HCEC 1CT (cell line): ENCODE measurements at places on chromosomes 5 and 9.

DNA sequence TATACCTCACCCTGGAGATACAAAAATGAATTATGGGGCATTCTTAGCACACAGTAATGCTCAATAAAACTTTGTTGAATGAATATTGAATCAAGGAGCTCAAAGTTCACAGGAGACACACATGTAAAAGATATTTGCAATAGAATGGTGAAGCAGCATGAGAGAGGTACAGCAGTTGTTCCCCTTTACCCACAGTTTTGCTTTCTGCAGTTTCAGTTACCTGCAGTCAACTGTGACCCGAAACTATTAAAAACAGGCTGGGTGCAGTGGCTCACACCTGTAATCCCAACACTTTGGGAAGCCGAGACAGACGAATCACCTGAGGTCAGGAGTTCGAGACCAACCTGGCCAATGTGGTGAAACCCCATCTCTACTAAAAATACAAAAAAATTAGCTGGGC is 2.4 kb upstream of the OR5C1 start:
- no peak for DNase-seq

GRCh38 chr5:40677456-40677855 is 2.3 kb upstream of the PTGER4 start:
- DNase-seq = no peak

GRCh38 chr5:48192-48591 is 43.8 kb upstream of the PLEKHG4B start:
- no peak for DNase-seq

GRCh38 chr5:60436518-60436917 is 263.4 kb downstream of the DEPDC1B start:
- no peak for DNase-seq

DNA sequence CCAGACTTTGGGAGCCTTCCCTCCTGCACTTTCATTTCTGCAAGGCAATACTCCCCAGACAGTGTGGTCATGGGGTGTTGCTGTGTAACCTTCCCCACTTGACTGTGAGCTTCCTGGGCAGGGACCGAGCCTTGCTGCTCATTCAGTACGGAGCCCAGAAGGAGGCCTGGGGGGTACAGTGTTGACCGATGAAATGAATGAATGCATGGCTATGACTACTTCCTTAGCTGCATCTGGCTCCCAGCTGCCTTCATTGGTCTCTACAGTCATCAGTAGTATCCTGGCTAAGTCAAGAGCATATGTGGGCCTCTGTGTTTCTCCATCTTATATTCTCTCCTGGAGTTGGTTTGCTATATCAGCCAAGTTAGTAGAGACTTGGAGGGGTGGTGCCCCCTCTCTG is 9.9 kb downstream of the FRMPD1 start:
- DNase-seq = no peak

- no peak for DNase-seq
Observed at GRCh38 chr9:33306037-33306436, 15.7 kb downstream of the NFX1 start.

DNA sequence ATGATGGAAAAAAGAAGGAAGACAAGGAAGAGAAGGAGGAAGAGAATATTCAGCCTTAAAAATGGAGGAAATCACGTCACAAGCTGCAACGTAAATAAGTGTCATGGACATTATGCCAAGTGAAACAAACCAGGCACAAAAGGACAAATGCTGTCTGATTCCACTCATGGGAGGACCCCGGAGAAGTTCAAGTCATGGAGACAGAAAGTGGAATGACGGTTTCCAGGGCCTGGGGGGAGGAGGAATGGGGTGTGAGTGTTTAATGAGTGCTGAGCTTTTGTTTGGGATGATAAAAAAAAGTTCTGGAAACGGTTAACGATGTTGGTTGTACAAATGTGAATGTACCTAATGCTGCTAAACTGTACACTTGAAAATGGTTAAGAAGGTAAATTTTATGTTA is 439.5 kb downstream of the GADD45G start:
- DNase-seq = no peak

- no peak for DNase-seq
Observed at GRCh38 chr9:135147474-135147805, 60.0 kb downstream of the OLFM1 start.

- peak; percentile 24 for DNase-seq
Observed at GRCh38 chr9:35928591-35929452, 19.5 kb downstream of the SPAAR start.

DNA sequence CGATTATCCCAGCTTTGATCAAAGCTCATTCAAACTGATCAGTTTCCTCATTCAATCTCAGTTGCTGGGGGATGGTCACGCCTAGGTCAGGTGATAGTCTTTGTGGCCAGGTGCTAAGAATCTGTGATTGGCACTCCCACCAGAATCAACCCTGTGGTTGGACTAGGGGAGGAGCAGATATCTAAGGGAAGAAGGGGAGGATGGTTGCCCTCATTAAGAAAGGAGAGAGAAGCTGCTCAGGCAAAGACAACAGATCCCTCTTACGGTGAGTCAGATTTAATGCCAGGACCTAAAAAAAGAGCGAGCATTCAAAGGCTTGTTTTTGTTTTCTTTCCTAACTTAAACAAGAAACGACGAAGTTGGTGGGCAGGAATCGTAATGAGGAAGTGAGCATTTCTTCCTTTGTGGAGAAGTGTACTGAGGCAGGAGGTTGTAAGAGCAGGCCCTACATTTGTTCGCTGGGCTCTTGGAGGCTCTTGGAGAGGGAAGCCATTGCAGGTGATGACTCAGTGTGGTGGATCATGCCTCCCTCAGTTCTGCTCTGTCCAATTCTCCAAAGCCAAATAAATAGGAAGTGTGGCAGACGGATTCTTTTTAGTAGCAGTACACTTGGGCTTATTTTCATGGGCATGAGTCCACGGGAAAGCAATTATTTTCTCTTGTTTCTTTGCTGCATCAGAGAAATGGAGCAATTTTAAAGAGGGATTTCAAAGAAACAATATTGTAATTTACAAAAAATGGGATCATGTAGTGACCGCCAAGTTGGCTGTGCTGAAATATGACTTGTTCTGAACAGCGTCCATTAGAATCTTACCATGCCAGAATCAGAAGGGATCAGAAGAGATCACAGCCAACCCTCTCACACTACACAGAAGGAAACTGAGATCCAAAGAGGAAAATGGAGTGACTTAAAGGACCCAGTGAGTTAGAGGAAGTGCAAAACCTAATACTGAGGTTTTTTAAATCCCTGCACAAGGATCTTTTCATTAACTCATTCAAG is 18.7 kb upstream of the TGFBR1 start:
- DNase-seq = no peak

DNA sequence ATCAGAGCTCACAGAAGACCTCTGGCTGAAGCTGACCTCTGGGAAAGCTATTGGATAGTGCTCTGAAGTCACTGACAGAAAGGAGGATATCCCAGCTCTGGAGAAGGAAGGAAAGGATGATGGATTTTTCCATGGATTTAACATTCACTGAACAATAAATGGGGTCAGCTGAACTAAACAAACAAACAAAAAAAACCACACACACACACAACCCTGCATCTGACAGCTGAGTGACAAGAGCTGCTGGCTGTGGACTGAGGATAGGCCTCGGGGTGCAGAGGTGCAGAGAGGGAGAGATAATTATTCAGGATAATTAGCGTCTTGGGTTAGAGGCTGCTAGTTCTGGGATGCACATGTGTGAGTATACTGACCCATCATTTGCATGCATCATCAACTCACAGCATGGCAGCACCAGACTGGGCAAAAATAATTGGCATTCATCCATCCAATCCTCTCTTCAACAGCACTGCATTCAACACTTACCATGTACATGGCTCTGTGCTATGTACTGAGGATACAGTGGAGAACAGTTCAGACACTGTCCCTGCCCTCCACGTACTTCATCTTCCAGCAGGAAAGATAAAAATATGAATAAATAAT is 131.4 kb upstream of the TRIM32 start:
- no peak for DNase-seq

DNA sequence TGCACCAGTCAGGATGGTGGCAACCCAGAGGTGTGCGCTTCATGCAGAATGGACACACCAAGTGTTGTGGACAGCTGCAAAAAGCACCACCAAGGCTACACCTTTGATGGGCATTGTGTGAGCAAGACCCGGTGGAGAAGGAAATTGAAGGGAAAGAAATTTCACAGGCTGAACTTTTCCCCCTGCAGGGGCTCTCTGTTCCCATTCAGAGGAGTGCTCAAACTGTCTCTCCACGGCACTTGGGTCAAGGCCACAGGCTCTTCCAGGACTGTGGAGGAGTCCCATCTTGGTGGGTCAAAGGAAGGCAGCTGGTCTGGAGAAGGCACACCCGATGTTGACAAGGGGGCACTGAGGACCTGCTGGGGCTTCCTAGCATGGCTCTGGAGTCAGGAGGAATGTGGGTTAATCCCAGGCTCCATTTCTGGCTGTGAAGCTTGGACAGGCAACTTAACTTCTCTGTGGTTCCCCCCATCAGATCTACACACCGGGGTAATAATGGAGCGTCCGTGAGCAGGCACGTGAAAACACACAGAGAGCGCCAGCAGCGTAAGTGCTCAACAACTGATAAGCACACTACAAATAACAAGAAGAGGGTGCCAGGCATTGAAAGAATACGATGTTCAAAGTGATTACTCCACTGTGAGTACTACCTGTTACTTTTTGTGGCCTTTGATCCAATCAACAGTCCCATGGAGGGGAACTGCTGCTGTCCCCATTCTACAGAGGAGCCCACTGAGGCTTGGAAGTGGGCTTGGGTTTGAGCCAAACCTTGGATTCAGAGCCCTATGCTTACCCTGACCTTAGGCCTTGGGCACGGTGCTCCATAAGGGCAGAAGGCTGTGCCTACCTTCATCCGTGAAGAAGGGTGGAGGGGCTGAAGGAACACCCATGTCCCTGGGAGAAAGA is 34.2 kb upstream of the TIFAB start:
- no peak for DNase-seq

GRCh38 chr9:15505921-15506320 is 4.8 kb downstream of the PSIP1 start:
- no peak for DNase-seq

GRCh38 chr9:14052359-14052758 is 261.6 kb downstream of the NFIB start:
- DNase-seq = no peak

- DNase-seq = no peak
Observed at GRCh38 chr5:61289669-61290306, 42.3 kb upstream of the ZSWIM6 start.

DNA sequence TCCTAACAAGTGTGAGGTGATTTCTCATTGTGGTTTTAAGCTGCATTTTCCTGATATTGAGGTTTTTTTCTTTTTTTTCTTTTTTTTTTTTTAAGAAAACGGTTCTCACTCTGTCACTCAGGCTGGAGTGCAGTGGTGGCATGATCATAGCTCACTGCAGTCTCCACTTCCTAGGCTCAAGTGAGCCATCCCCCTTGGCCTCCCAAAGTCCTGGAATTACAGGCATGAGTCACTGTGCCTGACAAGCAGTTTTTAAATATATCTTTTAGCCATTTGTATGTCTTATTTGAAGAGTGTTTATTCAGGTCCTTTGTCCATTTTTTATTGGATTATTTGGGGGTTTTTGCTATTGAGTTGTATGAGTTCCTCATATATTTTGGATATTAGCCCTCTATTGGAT is 53.8 kb downstream of the GCNT1 start:
- peak; percentile 76 for DNase-seq

GRCh38 chr5:68223904-68224303 is 8.3 kb downstream of the PIK3R1 start:
- DNase-seq = no peak

GRCh38 chr9:124352616-124353015 is 62.6 kb downstream of the PSMB7 start:
- no peak for DNase-seq

DNA sequence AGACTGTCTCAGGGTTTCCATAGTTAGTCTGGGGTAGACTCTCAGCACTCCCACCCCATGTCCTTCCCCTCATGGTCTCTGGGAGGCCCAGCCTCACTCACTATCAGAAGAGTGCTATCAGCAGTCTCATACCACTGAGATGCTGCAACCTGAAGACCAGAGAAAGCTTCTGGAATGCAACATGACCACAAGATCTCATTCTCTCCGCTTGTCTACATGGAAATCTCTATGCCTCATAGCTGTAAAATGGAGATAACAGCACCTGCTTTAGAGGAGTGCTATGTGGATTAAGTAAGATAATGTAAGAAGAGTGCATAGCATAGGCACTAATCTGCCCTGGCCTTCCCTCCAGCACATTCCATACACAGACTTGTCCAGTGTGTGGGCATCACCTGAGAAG is 47.0 kb upstream of the ZNF169 start:
- no peak for DNase-seq

- peak; percentile 55 for DNase-seq
Observed at GRCh38 chr9:12923468-12924009, 148.7 kb downstream of the LURAP1L start.

GRCh38 chr9:68951879-68952659 is 61.8 kb downstream of the PRKACG start:
- no peak for DNase-seq

DNA sequence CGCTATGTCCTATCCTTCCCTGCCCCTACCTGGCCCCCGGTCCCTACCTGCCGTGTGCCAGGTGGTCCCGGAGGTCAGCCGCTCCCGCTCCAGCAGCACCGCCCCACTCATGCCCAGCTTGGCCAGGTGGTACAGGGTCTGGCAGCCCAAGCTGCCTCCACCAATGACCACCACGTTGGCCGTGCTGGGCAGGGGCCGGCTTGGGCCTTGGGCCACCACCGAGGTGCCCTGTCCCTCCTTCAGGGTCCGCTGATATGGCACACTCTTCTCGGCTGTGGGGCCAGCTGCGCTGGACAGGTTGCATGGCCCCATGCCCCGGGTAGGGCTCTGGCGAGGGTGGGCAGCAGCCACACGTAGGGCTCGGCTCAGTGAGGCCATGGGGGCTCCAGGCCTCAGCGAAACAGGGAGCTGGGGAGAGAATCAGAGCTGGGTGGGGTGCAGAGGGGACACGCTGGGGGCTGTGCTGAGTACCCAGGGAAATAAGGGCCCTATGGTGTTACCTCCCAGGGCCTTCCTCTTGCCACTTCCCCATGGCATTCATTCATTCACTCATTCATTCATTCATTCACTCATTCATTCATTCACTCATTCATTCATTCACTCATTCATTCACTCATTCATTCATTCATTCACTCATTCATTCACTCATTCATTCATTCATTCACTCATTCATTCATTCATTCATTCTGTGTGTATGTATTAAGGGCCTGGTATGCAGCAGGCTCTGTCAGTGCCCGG is 4.2 kb downstream of the SARDH start:
- DNase-seq = no peak

DNA sequence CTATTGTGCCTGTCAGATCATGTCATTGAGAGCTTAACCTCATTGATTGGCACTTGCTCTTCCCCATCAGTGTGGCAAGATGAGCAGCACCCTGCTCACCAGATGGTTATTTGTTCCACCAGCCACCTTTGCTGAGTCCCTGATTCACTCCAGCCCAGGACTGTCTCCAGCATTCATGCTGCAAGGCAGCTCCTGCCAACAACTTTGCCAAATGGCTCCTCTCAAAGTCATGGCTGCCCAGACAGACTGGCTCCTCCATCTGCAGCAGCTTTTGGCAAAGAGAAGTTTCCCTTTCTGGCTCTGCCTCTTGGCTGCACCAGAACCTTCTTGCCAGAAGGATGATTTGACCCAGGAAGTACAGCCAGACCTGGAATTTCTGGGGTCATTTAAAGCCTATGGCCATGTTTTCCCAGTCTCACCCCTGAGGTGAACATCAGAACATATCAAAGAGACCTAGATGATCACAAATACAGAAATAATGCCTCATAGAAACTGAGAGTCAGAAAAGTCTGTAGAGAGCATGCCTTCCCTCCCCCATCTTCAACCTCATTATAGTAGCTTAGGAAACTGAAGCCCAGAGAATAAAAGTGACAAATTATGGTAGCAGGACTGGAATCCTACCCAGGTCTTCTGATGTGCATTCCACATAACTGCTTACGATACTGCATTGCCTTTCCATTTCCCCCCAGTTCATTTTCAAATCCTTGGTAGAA is 10.4 kb downstream of the PPP2R2B start:
- DNase-seq = no peak

- DNase-seq = no peak
Observed at GRCh38 chr5:158802941-158803341, 296.8 kb downstream of the EBF1 start.
